ENCODE measurements at places on chromosomes 3 and 15.

- DNase-seq: no peak
These were observed 63.6 kb upstream of the ARL8B start for GRCh38 chr3:5058471-5058951.

DNA sequence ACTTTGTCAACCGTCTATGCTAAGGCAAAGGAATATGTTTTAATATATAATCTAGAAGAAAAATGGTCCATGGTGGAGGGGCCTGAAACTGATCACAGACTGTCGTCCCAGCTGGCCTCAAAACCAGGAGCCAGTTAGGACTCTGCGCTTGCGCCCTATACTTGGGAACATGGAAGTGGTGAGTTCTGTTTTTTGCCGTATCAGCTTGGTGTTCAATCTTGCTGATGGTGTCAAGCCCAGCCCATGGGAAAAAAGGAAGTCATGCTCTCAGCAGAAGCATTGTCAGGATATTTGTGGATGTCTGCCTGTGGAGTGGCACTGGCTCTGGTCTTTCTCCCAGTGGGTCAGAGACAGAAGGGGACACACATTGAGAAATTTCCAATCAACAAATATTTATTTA lies 342.0 kb upstream of the CTDSPL start:
- DNase-seq: no peak

DNA sequence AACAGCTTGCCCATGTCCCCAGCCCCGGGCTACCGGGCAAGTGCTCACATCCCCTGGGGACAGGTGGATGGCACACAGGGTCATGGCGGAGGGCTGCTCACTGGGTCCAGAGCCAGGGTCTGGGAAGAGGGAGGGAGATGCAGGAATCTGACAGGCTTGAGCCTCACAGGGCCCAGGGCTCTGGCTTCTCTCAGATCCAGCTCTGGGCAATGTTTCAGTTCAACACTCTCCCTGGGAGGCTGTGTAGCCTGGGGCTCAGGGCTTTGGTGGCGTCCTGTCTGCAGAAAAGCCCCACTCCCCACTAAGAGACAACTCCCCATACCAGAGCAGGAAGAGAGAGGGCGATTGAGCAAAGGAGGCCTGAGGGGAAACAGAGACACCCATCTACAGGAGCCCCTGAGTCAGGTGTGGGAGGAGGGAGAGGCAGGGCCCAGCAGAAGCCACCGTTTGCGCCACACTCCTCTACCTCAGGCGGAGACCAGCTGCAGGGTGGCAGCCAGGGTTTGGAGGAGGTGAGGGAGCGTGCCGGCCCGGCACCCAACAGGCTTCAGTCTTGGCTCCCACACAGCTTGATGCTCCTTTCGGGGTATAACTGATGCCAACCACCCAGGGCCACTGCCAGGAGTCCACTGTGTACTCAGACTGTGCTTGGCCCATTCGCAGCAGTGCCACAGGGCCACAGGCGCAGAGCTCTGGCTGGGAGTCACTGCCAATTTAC lies 16.8 kb upstream of the SRP14 start:
- no peak for DNase-seq

DNA sequence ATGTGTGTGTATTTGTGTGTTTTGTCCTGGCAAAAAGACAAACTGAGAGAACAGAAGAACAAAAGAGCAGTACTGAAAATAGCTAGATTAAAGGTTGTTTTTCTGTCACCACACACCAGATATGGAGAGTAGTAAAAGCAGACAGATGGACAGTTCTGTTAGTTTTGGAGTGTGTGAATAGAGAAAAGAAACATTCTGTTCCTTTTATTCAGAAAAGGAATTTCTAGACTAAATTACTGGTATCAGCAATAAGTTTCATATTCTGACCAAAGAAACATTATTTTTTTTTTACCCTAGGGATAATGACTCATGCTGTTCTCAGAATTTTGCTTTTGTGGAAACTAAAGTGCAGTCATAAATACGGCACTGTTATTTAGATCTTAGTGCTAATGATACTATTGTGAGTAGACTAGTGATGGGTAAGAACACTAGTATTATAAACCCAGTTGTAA lies 32.9 kb downstream of the PIK3CA start:
- DNase-seq: no peak

GRCh38 chr3:11991751-11992150 lies 12.4 kb upstream of the SYN2 start:
- DNase-seq: no peak

DNA sequence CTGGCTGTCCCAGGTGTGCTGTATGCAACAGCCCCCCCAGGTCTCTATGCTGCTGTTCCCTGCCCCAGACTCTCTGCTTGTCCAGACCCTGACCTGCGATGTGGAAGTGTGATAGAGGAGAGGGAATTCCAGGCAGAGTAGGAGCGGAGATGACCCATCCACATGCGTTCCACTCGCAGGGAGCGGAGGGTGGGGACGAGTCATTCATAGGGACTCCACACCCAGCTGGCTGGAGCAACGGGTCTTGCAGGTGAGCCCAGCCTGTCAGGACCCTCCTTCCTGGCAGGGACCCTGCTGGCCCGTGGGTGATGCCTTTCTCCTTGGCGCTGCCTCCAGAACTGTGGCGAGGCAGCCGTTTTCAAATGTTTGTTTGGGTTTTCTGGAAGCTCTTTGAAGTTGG lies 58.8 kb downstream of the CEMIP start:
- DNase-seq: no peak

- DNase-seq: no peak
These were observed 194.6 kb downstream of the ADAMTSL3 start for GRCh38 chr15:83848315-83849050.

Data from CD4-positive, alpha-beta memory T cell (primary cell).